ENCODE measurements at places on chromosomes 3 and 15.

- peak; percentile 8 for DNase-seq
Measured at GRCh38 chr3:135865553-135865952, 100.0 kb upstream of the PPP2R3A start.

DNA sequence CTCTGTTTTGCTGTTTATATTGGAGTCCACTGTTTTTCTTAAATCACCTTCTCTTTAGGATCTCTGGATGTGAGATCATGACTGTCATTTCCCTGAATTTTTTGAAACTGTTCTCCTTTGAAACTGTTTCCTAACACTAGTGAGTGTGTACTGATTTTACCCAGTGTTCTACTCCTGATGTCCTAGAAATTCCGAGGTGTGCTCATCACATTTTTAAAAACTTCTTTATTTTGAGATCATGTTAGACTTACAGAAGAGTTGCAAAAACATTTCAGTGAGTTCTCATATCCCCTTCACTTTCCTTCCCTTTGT is 292.6 kb downstream of the NFKBIZ start:
- no peak for DNase-seq

DNA sequence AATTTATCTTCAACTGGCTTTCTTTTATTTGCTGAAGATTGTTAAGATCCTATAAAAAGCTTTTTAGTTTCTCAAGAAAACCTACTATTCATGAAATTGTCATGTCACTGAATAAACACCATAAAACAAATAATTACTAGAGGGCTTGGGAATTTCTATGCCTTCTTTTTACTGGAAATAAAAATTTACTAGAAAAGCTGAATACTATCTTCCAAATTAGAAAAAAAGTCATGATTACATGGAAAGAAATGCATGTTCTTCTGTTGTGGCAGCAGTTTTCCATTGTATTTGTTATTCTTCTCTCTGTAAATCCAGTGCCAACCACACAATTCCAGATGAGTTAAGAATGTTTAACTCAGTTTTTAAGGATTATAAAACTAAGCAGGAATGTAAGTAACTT is 153.8 kb downstream of the RAP2B start:
- peak; percentile 53 for DNase-seq

- no peak for DNase-seq
Measured at GRCh38 chr15:90036343-90036742, 35.2 kb downstream of the ZNF710 start.

GRCh38 chr3:104257486-104257885 is 1109.2 kb upstream of the ALCAM start:
- no peak for DNase-seq

DNA sequence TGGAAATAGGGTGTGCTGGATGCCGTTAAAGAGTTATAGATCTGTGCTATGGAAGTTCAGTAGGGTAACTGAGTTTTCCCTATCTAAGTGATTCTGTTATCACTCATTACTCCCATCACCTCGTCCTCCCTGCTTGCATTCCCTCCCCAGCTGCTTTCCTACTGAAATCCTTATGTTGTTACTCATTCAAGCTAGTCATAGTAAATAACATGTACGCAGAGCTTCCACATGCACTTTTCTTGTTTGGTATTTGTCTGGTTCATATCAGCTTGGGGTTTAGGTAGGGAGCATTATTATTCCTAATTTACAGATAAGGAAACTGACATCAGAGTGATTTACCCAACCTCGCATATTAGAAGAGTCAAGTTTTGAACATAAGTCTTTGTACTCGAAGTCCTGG is 135.1 kb downstream of the HCN4 start:
- no peak for DNase-seq

GRCh38 chr3:195438371-195438770 is 4.4 kb downstream of the ACAP2 start:
- no peak for DNase-seq

- peak; percentile 46 for DNase-seq
Measured at GRCh38 chr3:140736863-140737460, 59.1 kb downstream of the TRIM42 start.

GRCh38 chr3:194474675-194475074 is 12.1 kb downstream of the ATP13A3 start:
- no peak for DNase-seq

GRCh38 chr3:38108649-38109579 is 28.0 kb downstream of the ACAA1 start:
- no peak for DNase-seq

DNA sequence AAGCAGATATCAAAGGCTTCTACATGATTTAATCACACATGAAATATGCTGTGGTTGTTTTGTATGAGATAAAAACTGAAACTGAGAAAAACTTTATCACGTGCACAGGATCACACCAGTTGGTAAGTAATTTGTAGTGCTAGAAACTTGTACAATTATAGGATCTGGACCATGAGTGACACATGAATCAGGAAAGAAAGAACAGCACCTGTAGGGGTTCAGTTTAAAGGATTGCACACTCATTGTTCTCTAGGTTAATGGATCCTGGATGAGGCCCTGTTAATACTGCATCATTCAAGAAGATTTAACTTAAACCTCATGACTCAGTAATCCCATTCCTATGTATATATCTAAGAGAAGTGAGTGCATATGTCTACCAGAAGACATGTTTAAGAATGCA is 87.9 kb downstream of the STT3B start:
- no peak for DNase-seq

DNA sequence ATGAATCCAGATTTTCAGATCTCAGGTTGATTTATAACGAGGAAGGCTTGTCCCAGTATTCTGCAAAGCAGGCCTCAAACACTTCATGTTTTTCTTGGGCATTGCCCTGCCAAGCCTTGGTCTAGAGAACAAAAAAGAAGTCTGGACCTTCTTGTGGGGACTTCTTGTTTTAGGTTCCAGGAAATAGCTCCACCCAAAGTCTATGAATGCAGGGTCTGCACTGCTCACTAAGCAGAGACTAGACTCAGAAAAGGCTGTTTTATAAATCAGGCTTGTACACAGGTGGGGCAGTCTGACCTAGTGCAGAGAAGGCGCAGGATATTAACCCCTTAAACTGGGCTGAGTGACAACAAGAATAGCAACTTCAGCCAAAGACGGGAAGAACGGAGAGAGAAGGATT is 44.3 kb downstream of the GLB1 start:
- no peak for DNase-seq

DNA sequence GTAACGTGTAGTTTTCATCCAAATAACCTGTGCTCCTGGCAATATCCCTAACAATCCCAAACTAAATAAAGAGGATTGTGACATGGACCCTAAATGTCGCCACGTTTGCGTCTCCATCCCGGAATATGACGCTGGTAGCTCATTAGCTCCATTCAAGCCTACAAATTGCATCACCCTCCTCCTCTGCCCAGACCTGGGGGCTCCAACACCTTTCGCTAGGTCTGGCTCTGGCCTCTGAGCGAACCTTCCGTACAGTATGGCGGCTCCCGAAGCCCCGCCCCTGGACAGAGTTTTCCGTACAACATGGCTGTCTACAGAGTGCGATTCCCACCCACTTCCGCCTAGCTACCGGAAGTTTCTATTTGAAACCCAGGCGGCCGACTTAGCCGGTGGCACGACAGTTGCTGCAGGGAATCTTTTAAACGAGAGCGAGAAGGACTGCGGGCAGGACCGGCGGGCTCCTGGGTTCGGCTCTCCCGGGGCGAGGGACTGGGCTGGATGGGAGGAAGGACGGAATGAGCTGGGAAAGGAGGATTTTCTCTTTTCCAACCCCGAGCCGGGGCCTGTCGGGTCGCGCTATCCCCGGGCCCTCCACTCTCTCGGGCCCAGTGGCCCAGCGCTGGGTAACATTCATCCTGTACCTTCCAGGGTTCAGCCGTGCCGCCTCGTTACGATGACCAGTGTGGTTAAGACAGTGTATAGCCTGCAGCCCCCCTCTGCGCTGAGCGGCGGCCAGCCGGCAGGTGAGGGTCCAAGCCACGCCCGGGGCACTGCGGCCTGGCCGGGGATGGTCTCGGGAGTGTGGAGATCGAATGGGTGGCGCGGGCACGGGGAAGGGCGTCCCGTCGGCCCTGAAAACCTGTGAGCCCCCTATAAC is at the start of gene KNSTRN:
KNSTRN (plus strand) TSS at position 142 of the 877 bp plus-strand sequence; CDS start at position 257, 115 bp downstream.
- DNase-seq = peak; percentile 90

DNA sequence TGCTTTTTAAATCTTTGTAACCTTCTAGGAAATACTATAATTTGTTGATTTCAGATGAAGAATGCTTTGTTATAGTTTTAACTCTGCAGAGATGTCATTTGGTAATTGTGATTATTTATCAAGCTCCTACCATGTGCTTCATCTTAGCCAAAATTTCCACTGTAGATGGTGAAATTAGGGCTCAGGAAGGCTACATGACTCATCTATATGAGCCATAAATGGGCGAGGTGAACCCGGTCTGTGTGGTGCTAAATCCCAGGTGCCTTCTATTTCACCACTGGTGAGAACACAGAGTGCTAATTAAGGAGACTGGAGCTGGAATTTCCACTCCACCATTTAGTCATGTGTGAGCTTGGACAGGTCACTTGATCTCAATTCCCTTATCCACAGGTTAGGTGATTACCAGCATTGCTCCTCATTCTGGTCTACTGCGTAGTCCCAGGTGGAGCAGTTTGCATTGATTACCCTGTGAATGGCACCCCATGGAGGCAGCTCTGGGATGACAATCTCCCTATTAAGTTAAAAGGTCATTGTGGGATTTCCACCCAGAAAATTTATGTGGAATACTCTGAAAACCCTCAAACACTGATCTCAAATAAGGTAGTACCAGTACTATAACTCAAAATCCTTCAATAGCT is 2.8 kb upstream of the CCR3 start:
- no peak for DNase-seq

GRCh38 chr3:155188031-155188430 is 105.5 kb downstream of the STRIT1 start:
- no peak for DNase-seq

GRCh38 chr3:44284949-44285348 is 43.3 kb downstream of the TOPAZ1 start:
- DNase-seq = no peak

DNA sequence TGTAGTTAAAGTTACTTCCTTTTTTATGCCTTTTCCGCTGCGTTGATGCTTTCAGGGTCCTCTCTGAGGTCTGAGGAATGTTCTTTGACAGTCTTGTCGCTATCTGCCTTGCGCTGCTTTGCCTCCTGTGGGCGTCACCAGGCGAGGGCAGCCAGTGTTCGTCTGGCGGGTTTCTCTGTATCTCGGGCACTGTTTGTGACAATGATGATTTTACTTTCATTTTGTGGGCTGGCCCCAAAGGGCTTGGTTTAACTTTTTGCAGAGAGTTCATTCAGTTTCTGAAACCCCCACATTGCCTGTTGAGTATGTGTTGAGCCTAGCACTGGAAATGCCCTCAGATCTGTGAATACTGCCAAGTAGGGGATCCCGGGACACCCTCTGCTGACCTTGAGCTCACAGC is 24.6 kb upstream of the SACM1L start:
- DNase-seq = no peak

GRCh38 chr3:66377800-66378199 is 123.0 kb downstream of the LRIG1 start:
- DNase-seq = no peak

DNA sequence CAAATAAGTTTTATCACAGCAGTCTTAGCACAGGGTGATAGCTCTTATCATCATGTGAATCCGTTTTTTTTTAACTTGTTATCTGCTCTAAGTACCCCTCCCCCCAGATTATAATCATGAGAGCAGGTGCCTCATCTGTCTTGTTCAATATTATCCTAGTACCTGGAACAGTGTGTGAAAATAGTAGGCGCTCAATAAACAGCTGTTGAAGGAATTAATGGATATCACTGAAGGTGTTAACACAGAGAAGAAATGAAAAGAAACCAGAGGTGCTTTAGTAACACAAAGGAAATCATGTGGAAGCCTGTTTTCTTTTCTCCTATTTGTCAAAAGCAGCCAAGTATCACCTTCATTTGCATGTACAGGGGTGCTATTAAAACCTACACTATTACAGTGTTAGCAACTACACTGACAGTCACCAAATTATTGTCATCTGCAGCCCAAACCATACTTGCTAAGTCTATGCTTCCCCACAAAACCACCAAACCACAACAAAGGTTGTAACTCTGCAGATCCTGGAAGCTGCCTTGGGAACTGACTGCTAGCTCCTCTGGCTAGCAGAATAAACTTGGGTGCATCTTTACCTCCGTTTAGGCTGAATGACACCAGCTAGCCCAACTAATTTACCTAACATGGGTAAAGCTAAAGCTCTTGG is 2.9 kb downstream of the XPC start:
- no peak for DNase-seq

GRCh38 chr3:98540346-98540745 is 8.6 kb downstream of the GPR15 start:
- DNase-seq = no peak

- DNase-seq = no peak
Measured at GRCh38 chr3:169659820-169660674, 3.5 kb downstream of the MECOM start.

- DNase-seq = no peak
Measured at GRCh38 chr3:22988566-22988965, 214.6 kb upstream of the UBE2E2 start.

DNA sequence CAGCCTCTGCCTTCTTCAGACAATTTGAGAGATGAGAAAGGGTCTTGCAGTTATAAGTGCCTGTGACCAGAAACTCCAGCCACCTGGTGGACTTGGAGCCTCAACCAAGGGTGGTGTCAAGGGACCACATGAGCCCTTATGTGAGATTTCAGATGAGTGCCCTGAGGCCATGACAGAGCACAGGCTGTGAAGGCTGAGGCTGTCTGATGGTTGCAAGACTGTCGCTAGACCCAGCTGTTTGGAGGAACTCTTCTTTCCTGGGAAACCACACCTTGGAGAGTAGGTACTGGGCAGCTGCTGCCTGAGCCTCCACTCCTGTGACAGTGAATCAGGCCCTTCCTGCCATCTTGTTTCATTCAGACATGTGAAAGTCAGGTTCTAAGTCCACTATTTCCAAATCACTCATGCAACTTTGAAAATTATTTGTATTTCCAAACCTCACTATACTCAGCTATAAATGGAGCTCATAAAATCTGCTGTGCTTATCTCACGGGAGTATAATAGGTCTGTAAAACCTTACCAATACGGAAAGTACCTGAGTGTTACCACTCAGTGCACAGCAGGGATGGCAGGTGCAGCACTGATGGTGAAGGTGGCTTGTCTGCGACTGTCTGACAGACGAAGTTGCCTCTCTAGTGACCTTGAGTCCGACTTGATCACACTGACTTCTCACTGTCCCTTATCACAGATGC is 99.4 kb downstream of the RPL39L start:
- no peak for DNase-seq

- no peak for DNase-seq
Measured at GRCh38 chr3:186921578-186921977, 8.7 kb upstream of the ST6GAL1 start.

GRCh38 chr3:47594792-47595191 is 16.1 kb upstream of the CSPG5 start:
- no peak for DNase-seq

Data from hepatic stellate cell (primary cell).